ENCODE measurements at places on chromosomes 1 and 21.
A peak's percentile ranks its signal among the peaks of the same experiment; 100 is the strongest.

DNA sequence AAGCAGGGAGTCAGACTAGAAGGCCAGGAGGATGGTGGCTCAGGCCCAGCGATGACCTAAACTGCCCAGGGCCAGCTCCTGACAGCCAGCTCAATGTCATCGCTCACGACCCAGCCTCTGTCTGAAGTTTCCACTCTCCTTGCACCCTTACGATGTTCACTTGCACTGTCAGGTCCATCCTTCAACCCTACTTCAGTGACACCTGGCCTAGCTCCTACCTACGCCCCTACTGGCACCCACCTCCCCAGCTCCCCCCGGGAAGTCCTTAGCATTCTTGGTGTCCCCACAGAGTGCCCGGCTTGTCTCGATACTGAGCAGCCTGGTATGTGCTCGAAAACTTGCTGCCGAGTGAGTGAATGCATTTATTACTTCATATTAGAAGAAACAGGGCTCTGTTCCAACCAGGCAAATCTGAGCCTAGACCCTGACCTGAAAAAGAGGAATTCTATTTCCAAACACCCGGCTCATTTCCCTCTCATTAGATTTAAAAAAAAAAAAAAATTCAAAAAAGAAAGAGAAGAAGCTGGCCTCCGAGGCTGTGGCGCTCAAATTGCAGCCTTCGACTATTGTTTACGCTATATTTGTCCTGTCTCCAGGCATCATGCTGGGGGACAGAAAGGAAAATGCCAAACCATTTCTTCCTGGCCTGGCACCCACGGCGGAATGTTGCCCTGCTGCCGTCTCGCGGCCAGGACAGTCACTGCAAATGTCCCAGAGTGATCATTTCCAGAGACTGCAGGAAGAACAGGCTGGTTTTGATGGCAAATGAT, 29.8 kb upstream of the LRRC38 start:
- DNase-seq: no peak

DNA sequence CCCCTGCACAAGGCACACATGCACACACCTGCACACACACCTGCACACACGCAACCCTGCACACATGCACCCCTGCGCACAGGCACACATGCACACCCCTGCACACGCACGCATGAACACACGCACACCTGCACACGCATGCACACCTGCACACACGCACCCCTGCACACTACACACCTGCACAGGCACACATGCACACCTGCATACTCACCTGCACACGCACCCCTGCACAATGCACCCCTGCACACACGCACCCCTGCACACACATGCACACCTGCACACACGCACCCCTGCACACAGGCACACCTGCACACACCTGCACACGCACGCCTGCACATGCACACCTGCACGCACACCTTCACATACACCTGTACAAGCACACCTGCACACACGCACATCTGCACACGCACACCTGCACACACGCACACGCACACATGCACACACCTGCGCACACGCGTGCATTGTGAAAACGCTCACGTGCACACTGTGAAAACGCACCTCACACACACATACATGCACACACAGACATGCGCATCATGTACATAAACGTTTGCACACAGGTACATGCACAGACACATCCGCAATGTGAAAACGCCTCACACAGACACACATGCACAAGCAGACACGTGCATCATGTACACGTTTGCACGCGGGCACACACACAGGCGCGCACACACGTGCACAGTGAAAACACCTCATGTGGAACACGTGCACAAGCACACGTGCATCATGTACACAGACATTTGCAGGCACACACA, 8.2 kb downstream of the DVL1 start:
- no peak for DNase-seq

DNA sequence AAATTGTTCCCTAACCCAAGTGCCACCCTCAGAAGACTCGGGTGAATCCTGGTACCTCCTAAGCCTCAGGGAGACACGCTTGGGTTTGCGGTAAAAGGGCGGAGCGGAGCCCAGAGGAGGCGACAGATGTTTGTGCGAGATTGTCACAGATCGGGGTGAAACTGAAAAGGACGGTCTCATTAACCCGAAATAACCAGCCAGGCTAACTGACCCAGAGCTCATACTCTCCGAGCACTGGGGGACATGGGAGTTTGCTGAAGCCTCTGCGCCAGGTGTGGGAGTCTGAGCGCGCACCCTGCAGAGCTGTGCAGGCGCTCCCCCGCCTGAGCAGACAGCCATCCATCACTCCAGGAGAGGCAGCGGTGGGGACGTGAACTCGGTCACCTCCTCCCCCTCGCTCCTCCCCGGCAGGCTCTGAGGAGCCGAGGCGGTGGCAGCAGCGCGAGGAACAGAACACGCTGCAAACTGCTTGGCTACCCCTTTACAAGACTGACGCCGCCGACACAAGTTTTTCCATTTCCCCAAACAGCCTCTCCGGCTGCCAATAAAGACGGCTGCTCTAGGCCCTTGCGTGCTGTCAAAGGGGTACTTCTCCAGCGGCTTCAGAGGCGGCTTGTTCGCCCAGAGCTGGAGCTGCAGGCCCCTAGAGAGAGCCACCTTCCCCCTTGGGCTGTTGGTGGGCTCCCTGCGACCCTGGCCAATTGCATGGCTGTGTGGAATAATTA, 43.5 kb downstream of the RRAGC start:
- DNase-seq: peak; percentile 66

DNA sequence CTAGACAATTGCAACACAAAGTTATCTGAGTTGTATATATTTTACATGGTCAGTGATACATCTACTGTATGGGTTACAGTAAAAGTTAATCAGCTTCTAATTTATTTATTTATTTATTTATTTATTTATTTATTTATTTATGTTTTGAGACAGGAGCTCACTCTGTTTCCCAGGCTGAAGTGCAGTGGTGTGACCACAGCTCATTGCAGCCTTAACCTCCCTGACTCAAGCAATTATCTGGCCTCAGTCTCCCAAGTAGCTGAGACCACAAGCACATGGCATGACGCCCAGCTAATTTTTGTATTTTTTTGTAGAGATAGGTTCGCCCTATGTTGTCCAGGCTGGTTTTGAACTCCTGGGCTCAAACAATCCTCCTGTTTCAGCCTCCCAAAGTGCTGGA, 241.6 kb downstream of the PTPRC start:
- no peak for DNase-seq

- DNase-seq: peak; percentile 9
Observed at GRCh38 chr1:237677979-237678378, 212.7 kb downstream of the ZP4 start.

GRCh38 chr1:68294367-68295066, 62.2 kb upstream of the WLS start:
- no peak for DNase-seq

DNA sequence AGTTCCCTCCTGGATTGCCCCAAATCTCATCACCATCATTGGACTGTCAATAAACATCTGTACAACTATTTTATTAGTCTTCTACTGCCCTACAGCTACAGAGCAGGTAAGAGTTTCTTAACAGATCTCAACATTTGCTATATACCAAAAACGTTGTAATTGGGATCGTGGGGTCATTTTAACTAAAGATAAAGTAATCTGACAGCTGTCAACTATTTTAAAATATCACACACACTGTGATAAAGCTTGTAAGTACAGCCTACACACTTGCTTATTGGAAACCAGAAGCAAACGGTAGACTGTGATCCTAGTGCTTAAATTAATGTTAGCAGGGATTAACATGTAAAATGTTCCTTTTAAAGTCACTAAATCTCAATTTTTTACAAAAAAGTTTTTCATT, 7.9 kb downstream of the CEPT1 start:
- no peak for DNase-seq

- no peak for DNase-seq
Observed at GRCh38 chr1:27666294-27666693, 5.7 kb downstream of the IFI6 start.

DNA sequence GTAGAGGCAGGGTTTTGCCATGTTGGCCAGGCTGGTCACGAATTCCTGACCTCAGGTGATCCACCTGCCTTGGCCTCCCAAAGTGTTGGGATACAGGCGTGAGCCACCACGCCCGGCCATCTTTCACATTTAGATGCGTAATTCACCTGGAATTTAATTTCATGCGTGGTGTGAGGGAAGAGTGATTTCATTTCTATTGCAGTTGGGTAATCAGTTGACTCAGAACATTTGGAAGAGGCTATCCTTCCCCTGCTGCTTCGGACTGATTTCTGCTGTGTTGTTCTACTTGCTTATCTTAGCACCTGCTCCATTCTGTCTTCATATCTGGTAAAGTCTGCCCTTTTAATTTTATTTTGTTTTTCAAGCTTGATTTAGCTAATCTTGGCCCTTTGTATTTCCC, 19.1 kb downstream of the DIP2A start:
- no peak for DNase-seq

DNA sequence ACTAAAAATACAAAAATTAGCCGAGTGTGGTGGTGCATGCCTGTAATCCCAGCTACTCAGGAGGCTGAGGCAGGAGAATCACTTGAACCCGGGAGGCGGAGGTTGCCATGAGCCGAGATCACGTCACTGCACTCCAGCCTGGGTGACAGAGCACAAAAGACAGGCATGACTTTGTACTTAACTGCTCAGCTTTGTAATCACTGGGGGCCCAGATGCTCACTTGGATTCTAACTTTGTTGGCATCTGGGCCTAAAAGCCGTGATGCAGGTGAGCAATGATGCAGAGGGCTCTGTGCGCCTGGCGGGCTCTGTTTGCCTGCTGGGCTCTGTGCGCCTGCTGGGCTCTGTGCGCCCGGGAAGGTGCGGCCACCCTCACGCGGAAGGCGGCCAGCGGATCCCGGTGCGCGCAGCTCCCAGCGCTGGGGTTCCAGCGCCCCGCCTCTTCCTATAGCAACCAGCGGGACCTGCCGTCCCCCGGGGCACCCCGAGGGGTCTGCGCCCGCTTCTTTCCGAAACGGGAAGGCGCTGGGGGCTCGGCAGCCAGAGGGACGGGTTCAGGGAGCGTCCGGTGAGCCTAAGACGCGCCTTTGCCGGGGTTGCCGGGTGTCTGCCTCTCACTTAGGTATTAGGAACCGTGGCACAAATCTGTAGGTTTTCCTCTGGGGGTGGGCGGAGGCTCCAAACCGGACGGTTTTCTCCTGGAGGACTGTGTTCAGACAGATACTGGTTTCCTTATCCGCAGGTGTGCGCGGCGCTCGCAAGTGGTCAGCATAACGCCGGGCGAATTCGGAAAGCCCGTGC, 31.7 kb downstream of the PRMT2 start:
- DNase-seq: no peak

DNA sequence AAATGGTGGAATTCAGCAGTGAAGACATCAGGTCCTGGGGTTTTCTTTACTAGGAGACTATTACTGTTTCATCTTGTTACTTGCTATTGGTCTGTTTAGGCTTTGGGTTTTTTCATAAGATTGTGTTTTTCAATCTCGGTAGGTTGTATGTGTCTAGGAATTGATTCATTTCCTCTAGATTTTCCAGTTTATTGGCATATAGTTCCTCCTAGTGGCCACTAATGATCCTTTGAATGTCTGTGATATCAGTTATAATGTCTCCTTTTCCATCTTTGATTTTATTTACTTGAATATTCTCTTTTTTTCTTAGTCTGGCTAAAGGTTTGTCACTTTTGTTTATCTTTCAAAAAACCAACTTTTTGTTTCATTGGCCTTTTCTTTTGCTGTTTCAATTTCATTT, 233.0 kb downstream of the RWDD3 start:
- no peak for DNase-seq

DNA sequence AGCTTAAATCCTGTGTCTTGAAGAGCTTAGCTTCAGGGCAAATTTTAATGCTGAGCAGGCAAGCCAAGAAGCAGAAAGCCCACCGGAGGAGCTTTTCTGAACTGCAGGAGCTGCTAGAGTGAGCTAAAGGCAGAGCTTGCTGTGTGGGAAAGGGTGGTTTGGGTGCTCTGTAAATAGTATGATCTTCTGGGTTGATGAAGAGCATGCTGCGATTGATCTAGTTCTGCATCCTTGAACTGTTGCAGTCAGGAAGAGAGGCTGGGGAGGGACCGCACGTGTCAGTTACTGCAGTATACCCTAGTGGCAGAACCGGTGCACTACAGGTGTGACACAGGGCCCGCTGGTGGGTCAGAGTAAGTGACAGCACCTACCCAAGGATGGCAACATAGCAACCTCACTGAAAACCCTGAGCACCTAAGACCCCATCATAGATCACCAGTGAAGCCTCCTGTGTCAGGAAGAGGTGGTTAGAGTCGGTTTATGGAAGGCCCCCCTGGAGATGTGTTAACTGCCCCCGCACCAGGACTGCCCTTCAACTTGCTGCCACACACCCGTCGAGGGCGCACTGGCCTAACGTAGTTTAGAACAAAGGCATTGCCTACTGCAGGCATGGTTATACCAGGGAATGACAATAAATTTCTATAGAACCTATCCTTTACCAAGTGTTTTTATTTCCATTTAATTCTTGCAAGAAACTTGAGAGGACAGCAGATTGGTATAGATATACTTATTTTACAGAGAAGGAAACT, 146.0 kb upstream of the KIAA0040 start:
- peak; percentile 27 for DNase-seq

DNA sequence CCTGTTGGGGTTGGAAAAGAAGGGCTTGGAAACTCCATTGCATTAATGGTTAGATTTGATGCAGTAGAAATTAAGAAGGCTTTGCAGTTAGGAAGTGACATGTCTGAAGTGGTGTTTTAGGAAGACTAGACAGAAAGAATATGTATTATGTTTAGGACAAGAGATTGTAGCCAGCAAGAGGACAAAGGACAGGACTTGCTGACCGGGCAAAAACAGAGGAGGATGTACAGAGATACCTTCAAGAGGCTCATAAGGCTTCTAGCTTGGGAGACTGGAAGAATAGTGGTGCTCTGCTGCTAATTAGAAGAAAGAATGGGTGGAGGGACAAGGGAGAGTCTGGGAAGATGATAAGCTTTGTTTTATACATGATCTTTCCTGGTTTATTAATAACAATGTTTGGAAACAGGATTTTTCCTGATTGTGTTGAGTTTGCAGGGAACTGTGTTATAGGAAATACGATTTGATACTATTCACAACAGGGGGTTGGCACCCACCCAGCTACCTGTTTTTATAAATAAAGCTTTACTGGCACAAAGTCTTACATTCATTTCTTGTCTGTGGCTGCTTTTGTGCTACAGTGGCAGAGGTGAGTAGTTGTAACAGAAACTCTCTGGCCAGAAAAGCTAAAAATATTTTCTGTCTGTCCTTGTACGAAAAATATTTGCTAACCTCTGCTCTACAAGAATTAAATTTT, 37.1 kb upstream of the TMCO2 start:
- no peak for DNase-seq
